T-cell (primary cell): ENCODE measurements at places on chromosomes 2 and 18. TPM values are rescaled to one million over a fixed set of nuclear protein-coding genes. Genes with fewer than 3 reads are reported as not detected.

- H3K36me3 ChIP-seq: no peaks in the 10 kb centered on the region
- H3K4me1 ChIP-seq: no peaks in the 10 kb centered on the region
- no peak for DNase-seq
Measured at GRCh38 chr2:102755284-102755683, 6.5 kb upstream of the TMEM182 start.

DNA sequence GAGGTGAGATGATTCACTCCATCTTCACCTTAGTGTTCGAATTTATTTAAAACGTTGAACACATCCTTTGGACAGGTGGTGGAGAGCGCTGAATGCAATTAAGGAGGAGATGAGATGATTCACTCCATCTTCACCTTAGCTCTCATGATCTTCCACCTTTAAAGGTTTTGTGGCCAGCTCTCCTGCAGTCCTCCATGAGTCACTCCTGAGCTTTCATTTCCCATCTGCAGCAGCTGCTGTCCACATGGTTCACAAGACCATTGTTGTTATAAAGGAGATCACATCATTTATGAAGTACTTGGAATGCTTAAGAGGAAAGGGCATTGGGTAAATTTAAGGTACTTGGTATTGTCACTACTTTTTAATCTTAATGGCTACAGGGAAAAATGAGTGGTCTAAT, 298.5 kb downstream of the PAX3 start:
- no peaks in the 10 kb centered on the region for H3K36me3 ChIP-seq
- H3K4me1 ChIP-seq: no peaks in the 10 kb centered on the region
- no peak for DNase-seq
- H3K4me3 ChIP-seq: no peak overlapping the region
- H3K27me3 ChIP-seq: no peaks in the 10 kb centered on the region

DNA sequence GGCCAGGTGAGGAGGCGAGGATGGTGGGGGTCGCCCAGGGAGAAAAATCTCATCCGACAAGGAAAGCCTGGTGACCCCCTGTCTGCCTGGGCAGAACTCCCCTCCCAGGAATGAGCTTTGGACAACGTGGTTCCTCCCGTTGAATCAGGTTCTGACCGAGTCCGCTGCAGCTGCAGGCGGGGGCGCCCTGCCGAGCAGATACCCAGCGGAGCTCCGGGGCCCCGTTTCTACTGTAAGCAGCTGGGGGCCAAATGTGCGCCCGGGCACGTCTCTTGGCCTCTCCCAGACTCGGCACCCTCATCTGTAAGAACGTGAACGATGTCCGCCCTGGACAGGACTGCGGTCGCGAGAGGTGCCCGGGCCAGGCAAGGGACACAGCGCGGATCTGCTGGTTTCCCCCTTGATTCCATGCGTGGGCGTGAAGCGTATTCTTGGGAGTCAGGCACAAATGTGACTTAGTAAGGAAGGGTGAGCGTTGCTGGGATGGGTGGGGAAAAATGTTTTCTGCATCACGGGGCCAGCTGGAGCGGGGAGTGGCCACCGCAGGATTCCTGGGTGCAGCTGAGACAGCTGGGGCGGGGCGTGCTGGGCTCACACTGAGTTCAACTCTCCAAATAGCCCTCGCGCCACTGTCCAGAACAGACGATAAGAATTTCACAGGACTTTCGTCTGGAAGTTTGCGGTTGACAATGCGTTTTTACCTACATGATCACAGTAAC, 20.2 kb upstream of the TUBB6 start:
- H3K4me1 ChIP-seq: peaks cover 5% of the 10 kb centered on the region
- H3K36me3 ChIP-seq: no peaks in the 10 kb centered on the region
- no peak overlapping the region for H3K4me3 ChIP-seq
- H3K27ac ChIP-seq: no peak overlapping the region
- DNase-seq: no peak

GRCh38 chr2:171910494-171910893, 11.8 kb upstream of the HAT1 start:
- no peak overlapping the region for H3K4me3 ChIP-seq
- H3K27me3 ChIP-seq: peaks cover 7% of the 10 kb centered on the region
- no peak for DNase-seq
- no peaks in the 10 kb centered on the region for H3K36me3 ChIP-seq

DNA sequence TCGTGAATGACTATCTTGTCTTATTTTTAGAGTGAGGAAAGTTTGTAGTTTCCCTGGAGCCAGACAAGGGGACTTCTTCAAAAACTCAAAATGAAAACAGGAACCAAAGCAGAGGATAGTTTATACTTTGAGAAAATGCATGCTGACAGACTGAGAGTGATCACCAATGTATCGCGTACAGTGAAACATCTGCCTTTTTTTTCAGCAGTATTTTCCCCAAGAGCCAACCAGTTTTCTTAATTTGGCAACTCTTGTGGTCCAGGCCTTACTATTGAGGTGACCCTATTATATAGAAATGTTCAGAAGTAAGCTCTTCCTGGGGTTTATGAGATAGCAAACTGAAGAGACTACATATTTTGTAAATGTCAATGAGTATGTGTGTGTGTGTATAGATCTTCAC, 153.7 kb upstream of the VRK2 start:
- no peaks in the 10 kb centered on the region for H3K27me3 ChIP-seq
- H3K4me3 ChIP-seq: no peak overlapping the region
- DNase-seq: no peak
- H3K36me3 ChIP-seq: no peaks in the 10 kb centered on the region
- peaks cover 3% of the 10 kb centered on the region for H3K4me1 ChIP-seq
- no peak overlapping the region for H3K27ac ChIP-seq

GRCh38 chr2:119958670-119959268, 54.1 kb upstream of the EPB41L5 start:
- H3K27ac ChIP-seq: no peak overlapping the region
- H3K4me3 ChIP-seq: no peak overlapping the region
- H3K4me1 ChIP-seq: no peaks in the 10 kb centered on the region
- no peaks in the 10 kb centered on the region for H3K27me3 ChIP-seq
- no peak for DNase-seq
- peaks cover 75% of the 10 kb centered on the region for H3K36me3 ChIP-seq

DNA sequence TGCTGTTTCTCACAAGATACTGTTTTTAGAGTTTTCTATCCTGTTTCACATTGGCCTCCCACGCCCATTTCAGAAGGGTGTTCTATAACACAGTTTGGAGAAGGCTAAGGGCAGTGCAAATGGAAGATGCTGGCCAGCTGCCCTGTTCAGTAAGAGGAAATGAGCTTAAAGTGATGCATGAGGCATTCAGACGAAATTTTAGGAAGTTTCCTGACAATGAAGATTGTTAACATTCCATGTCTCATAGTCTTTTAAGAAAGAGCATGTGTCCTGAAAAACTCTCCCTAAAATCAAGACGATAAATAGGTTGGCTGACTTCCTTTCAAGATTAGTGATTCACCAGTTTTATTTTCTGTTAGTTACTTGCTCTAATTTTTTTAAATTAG, 484.2 kb upstream of the NRP2 start:
- H3K27me3 ChIP-seq: no peaks in the 10 kb centered on the region
- H3K4me3 ChIP-seq: no peak overlapping the region
- H3K36me3 ChIP-seq: no peaks in the 10 kb centered on the region

DNA sequence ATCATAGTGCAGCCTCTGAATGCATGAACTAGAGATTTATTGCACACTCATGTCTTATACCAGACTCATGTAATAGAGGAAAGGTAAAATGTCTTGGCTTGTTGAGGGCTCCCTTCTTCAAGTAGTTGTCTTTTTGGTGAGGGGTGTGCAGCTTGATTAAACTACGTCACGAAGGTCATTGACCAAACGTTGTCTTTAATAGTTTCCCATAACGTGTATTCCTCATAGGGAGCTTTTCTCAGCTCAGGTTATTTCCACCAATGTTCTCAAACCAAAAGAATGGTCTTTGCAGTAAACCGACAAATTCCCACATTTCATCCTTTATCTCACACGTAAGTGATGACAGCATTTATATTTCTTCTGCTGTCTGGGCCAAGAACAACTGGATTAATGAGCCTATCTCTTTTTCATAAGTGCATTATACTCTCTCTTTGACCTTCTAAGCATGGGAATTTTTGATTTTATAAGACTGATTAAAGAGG, 547.7 kb upstream of the ZEB2 start:
- H3K27me3 ChIP-seq: no peaks in the 10 kb centered on the region
- no peaks in the 10 kb centered on the region for H3K4me1 ChIP-seq

DNA sequence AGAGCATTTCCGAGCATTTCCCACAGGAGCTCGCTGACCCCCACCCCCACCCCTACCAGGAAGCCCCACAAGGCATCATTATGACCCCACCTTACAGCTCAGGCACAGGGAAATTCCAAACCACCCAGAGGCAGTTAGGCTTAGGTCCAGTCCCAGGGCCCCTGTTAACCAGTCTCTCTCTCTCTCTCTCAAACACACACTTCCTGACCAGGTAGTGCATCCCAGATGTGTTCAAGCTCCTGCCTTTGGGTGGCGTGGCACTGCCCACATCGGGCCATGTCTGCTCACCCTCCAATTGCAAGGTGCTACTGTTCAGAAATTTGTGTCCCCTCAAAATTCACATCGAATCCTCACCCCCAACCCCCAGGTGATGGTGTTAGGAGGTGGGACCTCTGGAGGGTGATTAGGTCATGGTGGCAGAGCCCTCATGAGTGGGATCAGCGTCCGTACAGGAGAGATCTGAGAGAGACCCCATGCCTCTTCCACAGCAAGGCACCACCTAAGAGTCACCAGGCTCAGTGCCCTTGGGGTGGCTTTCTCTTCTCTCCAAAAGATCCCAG, 8.8 kb downstream of the COPS9 start:
- H3K27ac ChIP-seq: no peak overlapping the region
- no peaks in the 10 kb centered on the region for H3K27me3 ChIP-seq
- no peak overlapping the region for H3K4me3 ChIP-seq
- no peaks in the 10 kb centered on the region for H3K4me1 ChIP-seq
- H3K36me3 ChIP-seq: peaks cover 36% of the 10 kb centered on the region

DNA sequence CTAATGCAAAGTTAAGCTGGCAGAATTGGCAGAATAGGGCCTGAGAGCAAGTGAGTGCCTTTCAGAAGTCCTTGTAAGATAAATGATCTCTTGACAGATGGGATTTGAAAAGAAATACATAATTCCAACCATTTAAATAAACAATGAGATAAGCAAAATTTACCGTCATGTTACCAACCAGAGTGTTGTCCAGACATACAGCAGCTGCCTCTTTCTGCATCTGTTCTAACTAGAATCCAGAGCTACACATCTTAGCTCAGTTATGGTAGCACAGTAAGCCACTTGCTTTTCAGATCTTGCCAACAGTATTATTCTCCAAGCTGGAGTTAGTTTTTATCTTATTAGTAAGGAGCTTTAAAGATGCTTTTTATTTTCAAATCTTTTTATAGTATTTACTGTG, 179.6 kb downstream of the BARD1 start:
- no peaks in the 10 kb centered on the region for H3K36me3 ChIP-seq
- DNase-seq: no peak
- no peak overlapping the region for H3K4me3 ChIP-seq
- no peak overlapping the region for H3K27ac ChIP-seq
- H3K27me3 ChIP-seq: no peaks in the 10 kb centered on the region

GRCh38 chr2:120262150-120262549, 9.5 kb downstream of the RALB start:
- H3K27me3 ChIP-seq: no peaks in the 10 kb centered on the region
- no peak for DNase-seq
- no peak overlapping the region for H3K4me3 ChIP-seq
- H3K36me3 ChIP-seq: no peaks in the 10 kb centered on the region
- H3K4me1 ChIP-seq: peaks cover 15% of the 10 kb centered on the region

DNA sequence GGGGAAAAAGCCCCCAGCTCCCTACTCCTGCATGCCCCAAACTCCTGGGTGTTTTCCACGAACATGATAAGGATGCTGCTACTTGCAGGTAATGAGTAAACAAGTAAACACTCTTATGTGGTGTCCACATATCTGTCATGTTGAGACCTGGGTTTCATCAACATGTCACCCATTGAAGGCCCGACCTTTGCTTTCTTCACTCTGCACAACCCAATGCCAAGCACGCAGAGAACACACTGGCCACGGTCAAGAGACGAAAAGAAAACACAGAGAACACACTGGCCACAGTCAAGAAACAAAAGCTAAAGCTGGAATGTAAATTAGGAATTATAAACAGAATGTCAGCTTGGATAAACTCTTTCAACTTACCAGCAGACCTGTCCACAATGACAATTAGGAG, 143.1 kb downstream of the TTC32 start:
- no peaks in the 10 kb centered on the region for H3K4me1 ChIP-seq
- H3K27ac ChIP-seq: no peak overlapping the region
- peaks cover 5% of the 10 kb centered on the region for H3K27me3 ChIP-seq
- no peak overlapping the region for H3K4me3 ChIP-seq
- DNase-seq: no peak
- no peaks in the 10 kb centered on the region for H3K36me3 ChIP-seq

DNA sequence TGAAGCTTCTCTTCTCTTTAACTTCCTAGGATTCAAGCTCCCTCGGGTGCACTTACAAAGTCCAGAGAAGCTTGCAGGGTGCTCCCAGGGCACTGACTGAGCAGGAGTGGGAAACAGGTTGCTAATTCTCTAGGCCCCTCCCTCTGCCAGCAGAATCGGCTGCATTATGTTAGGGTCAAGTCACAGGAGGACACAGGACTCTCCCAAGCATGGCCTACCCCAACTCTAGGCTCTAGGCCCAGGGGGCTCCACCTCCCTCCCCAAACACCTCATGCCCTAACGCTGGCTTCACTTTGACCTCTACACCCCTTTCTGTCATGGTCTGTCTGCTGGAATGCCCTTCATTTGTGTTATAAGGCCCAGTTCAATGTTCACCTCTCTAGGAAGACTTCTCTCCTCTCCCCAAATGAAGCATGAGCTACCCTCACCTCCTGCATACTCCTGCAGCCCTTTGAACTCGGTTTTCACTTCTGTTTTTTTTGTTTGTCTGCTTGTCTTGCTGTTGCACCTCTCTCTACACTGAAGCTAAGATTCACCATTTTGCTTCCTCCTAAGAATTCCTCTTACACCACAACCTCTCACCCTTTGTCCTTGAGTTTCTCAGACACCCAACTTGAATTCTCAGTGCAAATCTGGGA, 521.8 kb upstream of the ID2 start:
- H3K36me3 ChIP-seq: no peaks in the 10 kb centered on the region
- DNase-seq: no peak
- no peaks in the 10 kb centered on the region for H3K27me3 ChIP-seq
- H3K4me1 ChIP-seq: no peaks in the 10 kb centered on the region
- no peak overlapping the region for H3K4me3 ChIP-seq

DNA sequence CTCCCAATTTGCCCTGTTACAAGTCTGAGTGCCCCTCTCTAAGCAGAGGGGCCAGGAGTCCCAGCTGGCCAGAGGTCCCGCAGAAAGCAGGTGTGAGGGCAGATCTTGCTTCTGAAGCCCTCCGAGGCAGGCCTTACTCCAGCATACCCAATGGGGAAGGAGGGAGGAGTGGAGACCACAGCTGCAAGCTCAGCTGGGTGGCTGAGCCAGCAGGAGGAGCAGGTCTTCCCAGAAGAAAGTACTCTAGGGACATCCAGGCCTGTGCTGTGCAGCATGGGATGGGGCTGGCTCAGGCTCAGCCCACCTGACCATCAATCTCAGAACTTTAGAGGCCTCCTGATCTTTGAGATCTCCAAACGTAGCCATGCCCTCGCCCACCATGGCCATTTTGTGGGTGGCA, 31.3 kb downstream of the PLB1 start:
- no peak overlapping the region for H3K27ac ChIP-seq
- H3K4me3 ChIP-seq: no peak overlapping the region
- no peaks in the 10 kb centered on the region for H3K27me3 ChIP-seq
- no peak for DNase-seq

- no peaks in the 10 kb centered on the region for H3K4me1 ChIP-seq
- H3K4me3 ChIP-seq: no peak overlapping the region
- no peaks in the 10 kb centered on the region for H3K27me3 ChIP-seq
- H3K36me3 ChIP-seq: no peaks in the 10 kb centered on the region
Measured at GRCh38 chr2:142710336-142710735, 167.1 kb upstream of the KYNU start.

GRCh38 chr2:56132138-56132537, 51.7 kb upstream of the CCDC85A start:
- no peaks in the 10 kb centered on the region for H3K27me3 ChIP-seq
- no peak for DNase-seq
- H3K4me1 ChIP-seq: no peaks in the 10 kb centered on the region

ACVR1 gene
- total RNA-seq: 31.5 TPM

COBLL1 gene
- 1.9 TPM for total RNA-seq

MYOM1 gene
- total RNA-seq: 1.9 TPM

PDE1A gene
- not detected for total RNA-seq

GPR155 gene
- total RNA-seq: 17.8 TPM
